ENCODE measurements at places on chromosomes 7 and 10.

DNA sequence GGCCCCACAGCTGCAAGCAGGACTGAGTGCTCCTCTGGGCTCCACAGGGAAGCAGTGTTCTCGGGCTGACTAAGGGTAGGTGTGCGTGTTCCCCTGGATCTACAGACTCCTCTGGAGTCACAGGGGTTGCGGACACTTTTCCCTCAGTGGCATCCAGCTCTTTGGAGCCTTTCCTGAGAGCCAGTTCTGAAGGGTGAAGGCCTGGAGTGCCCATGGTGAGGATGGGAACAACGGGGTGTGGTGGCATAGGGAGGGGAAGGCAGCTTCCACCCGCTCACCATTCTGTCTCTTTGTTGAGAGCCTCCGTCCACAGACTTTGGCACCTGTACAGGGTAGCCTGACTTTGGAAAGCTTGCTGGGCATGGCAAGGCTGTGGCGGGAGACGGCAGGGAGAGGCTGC, 104.1 kb upstream of the PCBD1 start:
- DNase-seq, result peak; percentile 68

- DNase-seq, result no peak
Observed at GRCh38 chr10:121322776-121323175, 275.5 kb downstream of the FGFR2 start.

GRCh38 chr10:74963549-74963948, 137.1 kb downstream of the KAT6B start:
- DNase-seq, result no peak

DNA sequence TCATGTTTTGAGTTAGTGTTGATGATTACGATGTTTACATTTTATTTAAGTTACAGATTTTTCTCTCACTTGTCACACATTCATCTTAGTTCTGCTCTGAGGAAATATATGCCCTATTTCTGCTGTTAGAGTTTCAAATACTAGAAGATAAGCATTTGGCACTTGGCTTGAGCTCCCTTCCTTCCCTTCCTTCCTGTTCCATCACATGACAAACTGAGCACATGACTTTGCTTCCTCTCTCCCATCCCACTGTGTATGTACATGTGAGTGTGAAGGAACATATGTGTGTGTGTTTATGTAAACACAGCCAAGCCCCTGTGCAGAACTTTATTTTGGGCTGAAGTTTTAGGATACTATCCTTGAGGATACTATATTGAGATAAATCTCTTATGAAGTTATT, 795.9 kb upstream of the IGFBP3 start:
- no peak for DNase-seq

GRCh38 chr10:75538144-75538543, 106.7 kb downstream of the LRMDA start:
- no peak for DNase-seq

DNA sequence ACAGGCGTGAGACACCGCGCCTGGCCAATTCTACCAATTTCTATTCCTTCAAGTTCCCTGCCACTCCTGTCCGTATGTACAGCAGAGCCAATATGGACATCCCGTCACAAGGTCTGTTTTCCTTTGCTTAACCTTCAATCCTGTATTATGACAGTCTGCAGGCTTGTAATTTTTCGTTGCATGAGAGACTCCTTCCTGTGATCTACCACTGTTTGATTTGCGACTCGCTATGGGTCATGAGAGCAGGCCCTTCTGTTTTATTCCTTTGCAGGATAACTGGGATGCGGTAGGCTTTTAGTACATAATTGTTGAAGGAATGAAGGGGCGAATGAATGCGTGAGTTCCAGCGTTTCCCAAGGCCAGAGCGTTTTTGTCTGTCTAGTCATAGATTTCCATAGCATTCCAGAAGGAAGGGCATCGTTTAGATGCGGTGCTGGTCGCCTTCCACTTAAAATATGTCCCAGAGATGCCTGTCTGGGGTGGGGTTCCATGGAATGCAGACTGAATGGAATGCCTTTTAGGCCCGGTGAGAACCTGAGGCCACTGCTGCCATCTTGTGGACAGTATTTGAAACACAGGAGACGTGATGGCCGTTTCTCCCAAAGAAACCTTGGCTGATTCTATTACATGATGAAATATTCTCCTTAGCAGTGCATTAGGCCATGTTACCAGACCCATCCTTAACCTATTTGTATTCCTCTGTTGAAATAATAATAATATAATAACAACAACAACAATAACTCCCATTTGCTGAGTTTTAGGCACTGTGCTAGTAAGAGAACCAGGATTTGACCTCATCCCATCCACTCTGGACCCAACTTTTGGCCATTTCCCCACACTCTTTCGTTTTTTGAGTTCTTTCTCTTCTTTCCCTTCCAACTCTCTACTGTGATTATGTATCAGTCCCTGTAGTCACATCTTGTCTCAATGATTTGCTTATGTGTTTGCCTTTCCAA, 193.2 kb downstream of the MYOF start:
- no peak for DNase-seq

DNA sequence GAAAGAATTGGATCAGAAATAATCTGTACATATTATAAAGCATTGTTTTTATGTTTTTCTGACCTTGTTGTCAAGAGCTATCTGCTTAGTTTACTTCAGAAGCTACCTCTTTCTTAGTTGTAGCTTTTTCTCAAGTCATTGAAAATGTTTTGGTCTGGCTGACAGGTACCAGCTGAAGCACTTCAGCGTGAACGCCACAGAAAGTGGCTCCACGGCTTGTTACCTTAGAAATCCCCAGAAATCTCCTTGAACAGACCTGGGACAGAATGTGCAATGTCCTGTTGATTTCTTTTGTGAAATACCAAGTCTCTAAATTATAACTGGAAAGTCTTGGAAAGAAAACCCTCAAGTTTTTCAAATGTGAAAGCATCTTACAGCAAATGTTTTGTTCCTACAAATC, 96.8 kb downstream of the ZMYND11 start:
- no peak for DNase-seq

GRCh38 chr7:131363719-131364118, 36.0 kb downstream of the MKLN1 start:
- DNase-seq, result no peak

DNA sequence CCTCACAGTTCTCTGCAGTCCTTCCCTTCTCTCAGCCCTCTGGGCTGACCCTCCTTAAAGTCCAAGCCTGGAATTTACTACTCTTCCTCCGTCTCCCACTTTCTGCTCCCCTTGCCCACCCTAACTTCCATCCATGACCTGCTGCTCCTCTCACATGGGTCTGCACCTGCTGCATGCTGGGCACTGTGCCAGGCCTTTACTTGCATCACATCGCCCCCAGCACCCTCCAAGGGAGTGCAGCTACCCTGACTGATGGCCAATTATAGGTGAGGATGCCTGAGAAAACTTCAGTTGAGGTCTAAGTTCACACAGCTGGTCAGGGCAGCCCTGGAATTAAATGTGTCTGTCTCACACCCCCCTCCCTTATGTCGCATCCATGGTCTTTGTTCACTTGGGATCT, 53.6 kb upstream of the ZPBP start:
- DNase-seq, result no peak

DNA sequence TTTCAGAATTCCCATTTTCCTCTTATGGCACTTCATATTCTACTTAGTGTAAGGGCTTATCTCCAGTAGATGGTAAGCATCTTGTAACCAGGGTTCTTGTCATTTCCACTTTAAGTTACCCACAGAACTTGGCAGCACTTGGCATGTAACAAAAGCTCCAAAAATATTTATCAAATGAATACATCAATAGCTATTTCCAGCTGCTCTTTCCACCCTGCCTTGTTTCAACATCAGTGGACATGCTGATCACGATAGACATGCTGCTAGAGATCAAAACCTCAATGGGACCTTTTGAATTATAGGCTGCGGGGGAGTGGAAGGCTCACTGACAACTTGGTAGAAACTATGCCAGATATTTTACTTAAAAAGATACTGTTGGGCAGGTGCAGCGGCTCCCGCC, 32.9 kb downstream of the HOXA1 start:
- no peak for DNase-seq

DNA sequence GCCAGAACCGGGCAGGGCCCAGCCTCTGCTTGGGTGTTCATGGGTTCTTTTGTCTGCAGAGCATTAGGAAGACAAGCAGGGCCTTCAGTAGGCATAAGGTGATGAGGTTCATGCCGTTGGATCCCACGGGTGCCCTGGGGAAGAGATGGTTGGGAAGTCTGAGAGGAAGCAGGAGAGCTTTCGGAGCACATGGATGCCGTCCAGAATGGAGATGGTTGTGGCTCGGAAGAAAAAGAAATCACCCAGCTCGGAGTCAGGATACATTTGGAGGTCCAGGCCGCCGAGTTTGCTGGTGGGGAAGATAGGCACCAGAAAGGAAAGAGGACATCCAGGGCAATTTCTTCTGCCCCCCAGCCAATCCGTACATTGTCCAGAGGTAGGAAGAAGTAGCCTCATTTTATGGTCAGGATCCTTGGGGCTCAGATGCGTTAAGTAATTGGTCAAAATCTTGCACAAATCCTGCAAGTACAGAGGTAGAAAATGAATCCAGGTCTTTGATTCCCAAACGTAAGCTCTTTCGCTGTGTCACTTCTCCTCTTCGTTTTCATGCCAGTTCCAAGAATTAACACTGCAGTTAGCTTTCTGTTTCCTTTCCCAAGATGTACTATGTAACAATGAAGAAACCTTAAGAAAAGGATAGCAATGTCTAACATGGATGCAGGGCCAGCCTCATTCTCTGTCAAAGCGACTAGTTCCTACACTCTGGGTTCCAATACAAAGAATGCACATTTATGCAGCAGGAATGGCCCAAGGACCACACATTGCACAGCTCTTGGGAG, 147.8 kb upstream of the KLF6 start:
- DNase-seq, result no peak

DNA sequence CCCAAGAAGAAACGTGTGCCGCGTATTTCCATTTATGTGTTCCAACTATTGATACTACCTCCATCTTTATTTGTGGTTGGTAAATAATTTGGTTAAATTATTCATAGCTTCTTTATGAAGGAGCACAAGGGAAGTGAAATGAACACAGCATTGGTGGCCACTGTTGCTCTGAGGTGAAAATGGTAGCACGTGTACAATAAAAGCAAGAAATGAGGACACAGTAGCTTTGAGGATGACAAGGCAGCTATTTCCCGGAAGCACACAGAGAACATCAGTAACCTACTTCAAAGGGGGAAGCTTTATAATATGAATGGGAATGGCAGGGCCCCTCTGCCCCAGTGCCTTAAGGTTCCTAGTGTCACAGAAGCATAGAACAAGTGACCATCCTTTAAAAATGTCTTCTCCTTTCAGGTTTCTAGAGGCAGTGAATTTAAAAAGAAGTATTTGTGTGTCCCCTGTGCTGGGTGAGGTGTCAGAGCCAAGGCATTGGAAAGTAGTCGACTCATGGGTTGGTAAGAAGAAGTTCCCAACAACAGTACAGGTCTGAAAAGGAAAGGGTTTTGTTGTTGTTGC, 78.8 kb downstream of the SGMS1 start:
- DNase-seq, result no peak

DNA sequence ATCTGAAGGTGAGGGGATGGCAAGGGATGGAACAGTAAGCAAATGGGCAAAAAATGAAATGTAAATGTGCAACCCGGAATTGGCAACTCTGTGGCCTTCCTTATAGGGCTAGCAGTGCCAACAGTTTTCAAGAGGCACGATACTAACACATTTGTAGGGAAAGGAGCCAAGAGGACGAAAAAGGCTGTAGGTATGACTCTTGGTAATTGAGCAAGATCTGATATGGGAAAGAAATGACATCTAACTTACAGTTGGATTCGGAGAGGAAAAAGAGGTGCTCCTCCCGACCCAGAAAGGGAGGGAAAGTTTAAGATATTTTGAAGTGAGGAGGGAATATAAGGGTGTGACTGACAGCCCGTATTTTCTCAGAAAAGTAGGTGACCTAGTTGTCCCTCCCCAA, 2.1 kb upstream of the CREM start:
- no peak for DNase-seq

- no peak for DNase-seq
Observed at GRCh38 chr10:95234951-95235350, 40.9 kb downstream of the ACSM6 start.

DNA sequence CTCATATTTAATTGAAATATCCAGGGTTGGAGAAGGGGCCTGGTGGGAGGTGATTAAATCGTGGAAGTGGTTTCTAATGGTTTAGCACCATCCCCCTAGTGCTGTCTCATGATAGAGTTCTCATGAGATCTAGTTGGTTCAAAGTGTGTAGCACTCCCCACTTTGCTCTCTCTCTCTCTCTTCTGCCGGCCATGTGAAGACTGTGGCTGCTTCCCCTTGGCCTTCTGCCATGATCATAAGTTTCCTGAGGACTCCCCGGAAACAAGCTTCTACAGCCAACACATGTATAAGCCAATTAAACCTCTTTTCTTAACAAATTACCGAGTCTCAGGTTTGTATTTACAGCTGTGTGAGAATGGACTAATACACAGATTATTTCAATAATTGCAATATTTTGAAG, 305.8 kb upstream of the KCND2 start:
- no peak for DNase-seq

GRCh38 chr7:31096877-31097258, 44.8 kb downstream of the ADCYAP1R1 start:
- peak; percentile 74 for DNase-seq

- no peak for DNase-seq
Observed at GRCh38 chr7:13282377-13282980, 595.0 kb downstream of the ARL4A start.

DNA sequence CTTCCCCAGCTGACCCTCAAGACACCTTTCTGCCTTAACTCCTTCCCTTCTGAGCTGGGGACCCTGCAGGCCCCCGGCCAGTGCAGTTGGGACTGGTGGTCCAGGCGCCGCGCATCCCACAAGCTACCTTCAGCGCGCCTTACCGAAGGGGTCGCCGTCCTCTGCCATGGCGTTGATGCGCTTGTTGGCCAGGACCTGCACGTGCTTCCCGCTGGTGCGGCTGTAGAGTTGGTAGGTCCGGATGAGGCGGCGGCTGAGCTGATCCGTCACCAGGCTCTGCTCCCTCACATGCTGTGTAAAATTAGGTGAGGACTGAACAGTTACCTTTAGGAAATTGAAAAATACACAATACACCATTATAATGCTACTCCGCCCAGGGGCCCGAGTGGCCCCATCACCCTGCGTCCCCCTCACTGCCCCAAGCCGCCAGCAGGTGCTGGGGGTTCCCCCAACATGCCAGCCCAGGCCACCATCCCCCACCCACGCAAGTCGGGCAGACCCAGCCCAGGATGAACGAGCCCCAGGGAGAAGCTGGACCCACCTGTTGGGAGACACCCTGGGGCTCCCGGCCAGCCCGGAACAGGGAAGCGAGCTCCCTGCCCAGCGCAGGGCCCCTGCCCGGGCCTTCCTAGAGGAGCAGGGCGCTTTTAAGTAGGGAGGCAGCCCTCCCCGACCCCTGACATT, 1.2 kb downstream of the FGF8 start:
- peak; percentile 77 for DNase-seq

Measured in mesenteric fat pad (tissue), 1 donor.